ENCODE measurements at places on chromosomes 3 and 15. TPM values are rescaled to one million over a fixed set of nuclear protein-coding genes. Genes with fewer than 3 reads are reported as not detected.

Gene NUP210
- total RNA-seq: 74.9 TPM

DNA sequence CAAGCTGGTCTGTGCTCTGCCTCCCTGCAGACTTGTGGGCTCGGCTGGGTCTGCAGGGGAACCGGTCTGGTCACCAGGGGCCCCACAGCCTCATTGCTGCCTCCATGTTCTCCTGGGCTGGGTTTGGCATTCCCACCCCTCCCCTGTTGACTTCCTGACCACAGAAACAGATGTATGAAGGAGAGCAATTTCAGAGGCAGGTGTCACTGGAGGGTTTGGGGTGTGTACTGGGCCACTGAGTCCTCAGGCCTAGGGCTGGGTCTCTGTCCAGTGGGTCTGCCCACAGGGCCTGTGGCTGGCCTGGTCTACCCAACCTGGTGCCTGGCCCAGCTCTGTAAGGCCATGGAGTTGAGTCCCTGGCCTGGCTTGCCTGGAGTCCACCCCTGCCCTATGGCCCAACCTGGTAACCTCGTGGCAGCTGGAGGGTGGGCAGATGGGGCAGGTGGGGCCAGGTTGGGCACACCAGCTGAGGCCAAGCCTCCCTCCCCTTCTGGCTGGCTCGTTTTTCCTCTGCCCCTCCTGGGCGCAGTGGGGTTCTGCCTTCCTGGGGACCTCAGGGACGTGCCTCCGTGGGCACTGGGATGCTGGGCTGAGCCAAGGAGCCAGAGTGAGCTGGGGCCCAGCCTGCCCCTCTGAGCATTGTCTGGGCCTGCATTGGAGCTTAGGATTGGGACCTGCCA is 20.8 kb downstream of the PLXNA1 start:
- no peak for DNase-seq

DNA sequence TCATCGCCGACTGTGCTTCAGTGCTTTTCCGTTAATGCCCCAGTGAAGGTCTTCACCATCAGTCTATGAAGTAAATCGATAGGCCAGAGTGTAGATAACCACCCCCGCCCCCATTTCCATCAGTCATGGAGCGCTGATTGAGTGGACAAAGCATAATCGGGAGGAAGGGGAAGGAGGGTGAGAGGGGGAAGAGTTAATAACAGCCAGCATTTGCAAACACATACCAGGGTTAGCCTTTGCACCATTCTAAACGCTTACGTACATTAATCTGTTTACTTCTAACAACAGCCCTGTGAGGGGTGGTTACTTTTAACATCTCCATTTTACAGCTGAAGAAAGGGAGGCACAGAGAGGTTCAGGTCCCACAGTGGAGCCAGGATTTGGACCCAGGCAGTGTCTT is 26.8 kb downstream of the EDEM1 start:
- no peak for DNase-seq

- no peak for DNase-seq
These were observed 89.5 kb downstream of the ZMAT3 start for GRCh38 chr3:178982137-178982536.

DNA sequence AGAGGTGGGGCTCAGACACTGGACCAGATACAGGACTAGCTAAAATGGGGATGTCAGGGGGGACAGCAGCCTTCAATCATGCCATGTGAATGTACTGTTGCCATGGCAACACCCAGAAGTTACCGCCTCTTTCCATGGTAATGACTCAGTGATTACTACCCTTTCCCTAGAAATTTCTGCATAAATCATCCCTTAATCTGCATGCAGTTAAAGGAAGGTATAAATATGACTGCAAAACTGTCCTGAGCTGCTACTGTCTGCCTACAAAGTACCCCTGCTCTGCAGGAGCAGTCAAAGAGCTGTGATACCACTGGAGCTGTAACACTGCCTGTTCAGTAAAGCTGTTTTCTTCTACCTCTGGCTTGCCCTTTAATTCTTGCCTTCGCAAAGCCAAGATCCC is 168.2 kb downstream of the PEAK1 start:
- no peak for DNase-seq

Measured in HCT116 (cell line).